Stimulated activated CD4-positive, alpha-beta T cell treated with anti-CD3 and anti-CD28 coated beads, TNF-alpha, amount 100 ng/mL, for 1 hour (primary cell): ENCODE measurements at places on chromosomes 5 and 9.

- DNase-seq, result no peak
These were observed 95.9 kb upstream of the PCSK1 start for GRCh38 chr5:96528826-96529474.

DNA sequence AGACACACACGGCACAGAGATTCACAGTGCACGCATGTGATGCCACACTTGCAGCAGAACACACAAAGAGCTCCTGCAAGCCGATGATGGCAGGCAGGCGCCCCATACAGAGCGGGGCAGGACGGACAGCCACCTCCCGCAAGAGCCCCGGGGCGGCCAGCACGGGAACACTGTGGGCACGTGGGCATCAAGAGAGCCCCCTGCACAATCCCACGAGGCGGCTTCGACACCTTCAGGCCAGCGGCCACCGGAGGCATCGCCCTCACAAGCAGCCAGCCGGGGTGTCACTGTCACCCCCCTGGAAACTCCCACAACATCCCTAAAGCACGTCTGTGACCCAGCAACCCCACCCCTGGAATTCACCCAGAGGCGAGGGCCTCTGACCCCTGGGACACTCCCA, 17.9 kb downstream of the TERT start:
- DNase-seq, result no peak

DNA sequence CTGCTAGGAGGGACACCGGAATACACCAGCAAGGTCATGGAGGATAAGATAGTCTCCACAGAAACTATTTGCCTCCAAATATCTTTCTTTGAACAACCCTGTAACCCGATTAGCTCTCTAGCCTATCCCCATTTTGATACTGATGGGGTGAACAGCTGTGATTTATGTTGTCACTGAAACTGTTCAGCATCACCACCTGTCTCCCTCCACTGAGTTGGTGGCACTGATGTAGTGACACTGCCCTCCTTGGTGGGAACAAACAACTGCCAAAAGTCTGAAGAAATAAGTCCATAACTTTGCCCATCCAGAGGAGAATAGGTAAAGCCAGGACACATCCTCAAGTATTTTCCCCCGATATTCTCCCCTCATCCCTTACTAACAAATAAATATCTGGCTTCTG, 24.3 kb upstream of the KCNV2 start:
- DNase-seq, result no peak

DNA sequence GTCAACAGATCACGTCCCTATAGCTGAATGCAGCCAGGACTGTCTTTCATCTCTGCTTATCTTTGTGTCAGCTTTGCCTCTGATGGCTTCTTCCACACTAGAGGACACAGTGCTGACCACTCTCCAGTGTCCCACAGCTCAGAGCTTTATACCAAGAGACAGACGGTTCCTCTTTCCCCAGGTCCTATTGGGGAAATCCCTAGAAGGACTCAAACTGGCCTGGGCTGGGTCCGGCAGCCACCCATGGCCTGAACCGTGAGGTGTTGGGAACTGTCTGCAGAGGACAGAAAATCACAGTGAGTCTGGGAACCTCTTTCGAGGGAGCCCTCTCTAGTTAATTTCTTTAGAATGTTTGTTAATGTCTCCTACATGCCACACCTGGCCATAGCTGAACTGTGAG, 68.3 kb upstream of the SHB start:
- no peak for DNase-seq

- DNase-seq, result no peak
These were observed 90.6 kb upstream of the ADAMTS2 start for GRCh38 chr5:179435731-179436315.

- DNase-seq, result no peak
These were observed 187.5 kb downstream of the MED10 start for GRCh38 chr5:6190838-6191237.

DNA sequence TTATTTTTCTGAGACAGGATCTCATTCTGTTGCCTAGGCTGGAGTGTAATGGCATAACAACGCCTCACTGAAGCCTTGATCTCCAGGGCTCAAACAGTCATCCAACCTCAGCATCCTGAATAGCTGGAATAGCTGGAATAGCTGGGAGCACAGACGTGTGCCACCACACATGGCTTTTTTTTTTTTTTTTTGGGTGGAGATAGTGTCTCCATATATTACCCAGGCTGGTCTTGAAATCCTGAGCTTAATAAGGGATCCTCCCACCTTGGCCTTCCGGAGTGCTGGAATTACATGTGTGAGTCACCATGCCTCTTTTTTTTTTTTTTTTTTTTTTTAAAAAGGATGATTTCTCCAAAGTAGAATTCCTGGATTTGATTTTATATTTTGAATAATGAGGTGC, 60.7 kb downstream of the NSD1 start:
- DNase-seq, result no peak

DNA sequence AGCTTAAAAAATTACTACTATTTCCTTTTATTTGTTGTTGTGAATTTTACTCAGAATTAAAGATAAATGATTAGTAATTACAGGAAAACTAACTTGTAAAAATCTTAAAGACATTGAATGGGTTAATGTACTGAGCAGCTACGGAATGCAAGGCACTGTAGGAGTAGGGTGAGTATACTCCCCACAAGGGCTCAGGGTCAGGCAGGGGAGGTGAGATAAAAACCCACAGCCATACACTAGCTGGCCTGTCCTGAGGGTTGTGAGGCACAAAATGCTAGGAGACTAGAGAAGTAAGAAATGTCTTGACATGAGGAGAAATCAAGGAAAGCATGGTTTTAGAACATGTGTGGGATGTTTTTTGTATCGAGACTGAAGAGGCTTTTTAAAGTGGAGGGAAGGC, 13.4 kb downstream of the ZBED3 start:
- DNase-seq, result no peak

- no peak for DNase-seq
These were observed 70.2 kb upstream of the STXBP1 start for GRCh38 chr9:127541865-127542264.

DNA sequence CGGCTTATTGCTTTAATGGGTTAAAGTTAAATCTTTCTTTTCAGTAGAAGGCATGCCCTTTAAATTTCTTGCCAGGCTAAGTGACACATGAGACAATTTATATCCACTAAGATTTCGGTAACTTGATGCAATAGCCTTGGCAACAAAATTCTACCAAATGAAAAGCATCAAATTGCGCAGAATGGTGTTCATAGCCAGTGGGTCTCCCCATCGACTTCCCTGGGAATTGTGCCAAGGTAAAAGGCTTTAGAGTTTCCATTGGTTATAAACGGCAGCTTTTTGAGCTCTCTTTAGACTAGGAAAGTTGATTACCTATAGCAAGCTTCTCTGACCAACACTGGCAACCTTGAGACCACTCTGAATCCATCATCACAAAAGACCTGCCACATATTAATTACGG, 358.4 kb downstream of the ARRDC3 start:
- DNase-seq, result no peak

DNA sequence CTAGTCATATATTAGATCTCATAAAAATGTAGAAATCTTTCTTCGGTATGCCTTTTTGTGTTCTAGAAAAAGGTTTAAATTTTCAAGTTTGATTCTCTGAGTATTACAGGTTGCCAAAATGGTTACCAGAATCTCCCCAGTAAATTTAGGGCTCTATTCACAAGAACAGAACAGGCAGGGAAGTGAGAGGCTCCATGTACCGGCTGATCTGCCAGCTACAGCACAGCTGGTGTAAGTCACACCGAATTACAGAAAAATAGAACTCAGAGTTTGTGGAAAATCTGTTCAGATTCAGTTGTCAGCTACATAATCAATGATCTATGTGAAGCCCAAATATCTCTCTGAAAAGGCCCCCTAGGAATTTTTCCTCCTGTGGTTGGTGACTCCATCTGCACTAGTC, 10.5 kb downstream of the FAM81B start:
- no peak for DNase-seq

DNA sequence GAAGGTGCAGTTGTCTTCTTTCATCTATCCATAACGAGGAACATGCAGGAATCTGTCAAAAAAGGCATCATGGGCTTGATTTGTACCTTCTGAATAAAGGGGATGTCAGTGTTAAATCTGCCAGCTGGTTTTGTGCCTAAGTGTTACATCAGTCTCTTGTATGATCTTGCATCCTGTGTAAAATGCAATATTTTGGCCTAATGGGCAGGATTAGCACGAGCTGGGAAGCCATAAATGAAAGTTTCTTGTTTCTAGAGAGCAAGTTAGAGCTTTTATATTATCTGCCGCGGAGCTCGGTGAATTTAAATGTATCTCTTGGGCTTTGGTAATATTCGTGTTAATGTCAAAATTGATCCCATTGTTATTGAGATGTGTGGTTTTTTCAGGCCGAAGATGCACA, 526.1 kb upstream of the WWC1 start:
- DNase-seq, result no peak

GRCh38 chr9:105127863-105128220, 116.6 kb upstream of the SLC44A1 start:
- peak; percentile 35 for DNase-seq

DNA sequence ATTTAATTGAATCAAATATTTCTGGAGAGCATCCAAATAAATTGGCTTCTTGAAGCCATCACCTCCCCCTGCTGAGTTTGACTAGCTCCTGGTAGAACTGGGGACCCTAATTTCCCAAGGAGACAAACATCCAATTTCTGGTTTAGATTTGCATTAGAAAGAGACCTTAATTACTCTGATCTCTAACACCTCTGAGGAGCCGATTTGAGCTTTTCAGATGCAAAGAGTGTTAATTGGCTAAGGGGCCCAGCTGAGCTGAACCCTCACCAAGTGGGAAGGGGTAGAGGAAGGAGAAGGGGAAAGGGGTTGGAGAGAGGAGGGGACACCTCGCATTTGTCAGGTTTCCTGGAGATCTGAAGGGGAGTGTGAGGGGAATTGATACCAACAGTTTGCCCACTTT, 145.4 kb upstream of the SHB start:
- DNase-seq, result no peak

DNA sequence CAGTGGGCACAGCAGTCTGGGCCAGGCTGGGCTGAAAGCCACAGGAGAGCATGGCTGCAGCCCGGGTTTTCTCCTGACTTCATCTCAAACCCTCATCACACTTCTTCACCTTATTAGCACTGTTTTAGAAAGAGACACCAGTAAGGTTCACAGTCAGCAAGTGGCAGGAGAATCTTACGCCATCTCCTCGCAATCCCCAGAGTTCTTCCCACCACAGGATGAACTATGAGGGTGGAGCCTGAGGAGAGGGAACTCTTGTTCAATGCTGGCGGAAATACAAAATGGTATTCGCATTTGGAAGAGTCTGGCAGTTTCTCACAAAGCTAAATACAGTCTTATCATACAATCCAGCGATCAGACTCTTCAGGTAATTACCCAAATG, 14.7 kb downstream of the BICD2 start:
- no peak for DNase-seq

- DNase-seq, result no peak
These were observed 4.8 kb downstream of the TTF1 start for GRCh38 chr9:132401824-132402223.

DNA sequence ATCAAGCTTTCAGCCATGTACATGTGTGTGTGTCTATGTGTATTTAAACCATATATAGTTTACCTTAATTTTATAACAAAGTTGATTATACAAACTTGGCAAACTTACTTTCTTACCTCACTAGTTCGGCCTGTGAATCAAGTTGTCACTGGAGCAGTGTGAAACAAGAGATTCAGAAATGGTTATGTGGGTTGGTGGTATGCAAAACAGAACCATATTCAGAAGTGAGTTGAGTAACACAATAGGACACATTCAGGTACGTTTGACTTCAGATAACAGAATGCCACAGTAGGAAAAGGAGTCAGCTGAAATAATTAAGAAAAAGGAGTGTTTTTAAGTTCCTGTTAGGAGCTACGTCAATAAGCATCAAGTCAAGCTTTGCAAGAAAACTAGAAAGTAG, 21.5 kb downstream of the XPA start:
- no peak for DNase-seq

DNA sequence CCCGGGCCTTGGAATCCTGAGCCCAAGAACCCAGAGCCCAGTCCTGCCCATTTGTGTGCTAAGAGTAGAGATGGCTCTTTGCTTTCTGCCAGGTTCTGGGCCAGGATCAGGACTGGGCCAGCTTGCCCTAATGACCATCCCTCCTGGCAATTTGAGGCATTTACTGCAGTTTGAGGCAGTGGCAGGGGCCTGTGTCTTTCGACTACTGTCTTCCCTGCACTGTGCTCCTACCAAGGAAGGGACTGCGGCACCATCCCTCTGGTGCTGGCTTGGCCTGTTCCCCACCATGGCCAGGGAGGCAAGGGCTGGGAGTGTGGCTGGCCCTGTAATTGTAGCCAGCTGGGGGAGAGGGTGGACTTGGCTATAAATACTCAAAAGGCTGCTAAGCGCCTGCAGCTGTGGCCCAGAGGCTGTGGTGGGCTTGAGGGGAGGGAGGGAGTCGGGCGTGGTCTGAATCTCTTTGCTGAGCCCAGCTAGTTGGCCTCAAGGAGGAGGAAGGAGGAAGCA, 4.6 kb downstream of the ENHO start:
- no peak for DNase-seq

GRCh38 chr5:138949988-138950387, 74.9 kb upstream of the LRRTM2 start:
- DNase-seq, result no peak

DNA sequence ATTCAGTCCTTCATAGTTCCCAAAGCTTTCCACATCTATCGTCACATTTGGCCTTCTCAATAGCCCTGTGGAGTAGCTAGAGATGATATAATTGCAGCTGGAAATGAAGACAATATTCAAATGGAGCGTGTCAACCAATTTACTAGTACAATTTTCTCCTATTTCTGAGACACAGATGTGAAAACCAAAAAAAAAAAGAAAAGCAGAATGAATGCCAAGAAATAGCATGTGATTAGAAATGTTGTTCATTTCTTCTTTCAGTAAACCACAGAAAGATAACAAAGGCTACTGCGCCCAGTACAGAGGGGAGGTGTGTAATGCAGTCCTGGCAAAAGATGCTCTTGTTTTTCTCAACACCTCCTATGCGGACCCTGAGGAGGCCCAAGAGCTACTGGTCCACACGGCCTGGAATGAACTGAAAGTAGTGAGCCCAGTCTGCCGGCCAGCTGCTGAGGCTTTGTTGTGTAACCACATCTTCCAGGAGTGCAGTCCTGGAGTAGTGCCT, 99.0 kb downstream of the MUSK start:
- DNase-seq, result no peak

DNA sequence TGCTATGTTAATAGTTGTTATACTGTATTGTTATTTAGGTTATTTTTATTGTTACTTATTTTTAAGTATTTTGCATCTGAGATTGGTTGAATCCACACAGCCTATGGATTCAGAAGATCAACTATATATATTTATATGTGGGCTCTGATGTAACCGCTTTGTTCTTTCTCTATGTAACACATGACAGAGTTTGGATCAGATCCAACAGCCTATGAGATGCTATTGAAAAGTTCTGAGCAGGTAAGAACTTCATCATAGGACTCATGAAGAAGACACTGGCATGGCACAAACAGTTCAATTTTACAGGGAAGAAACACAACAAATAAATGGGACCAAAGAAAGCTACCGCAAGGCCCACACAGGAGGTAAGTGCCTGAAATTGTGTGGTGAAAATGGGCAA, 93.4 kb downstream of the GNAQ start:
- no peak for DNase-seq

DNA sequence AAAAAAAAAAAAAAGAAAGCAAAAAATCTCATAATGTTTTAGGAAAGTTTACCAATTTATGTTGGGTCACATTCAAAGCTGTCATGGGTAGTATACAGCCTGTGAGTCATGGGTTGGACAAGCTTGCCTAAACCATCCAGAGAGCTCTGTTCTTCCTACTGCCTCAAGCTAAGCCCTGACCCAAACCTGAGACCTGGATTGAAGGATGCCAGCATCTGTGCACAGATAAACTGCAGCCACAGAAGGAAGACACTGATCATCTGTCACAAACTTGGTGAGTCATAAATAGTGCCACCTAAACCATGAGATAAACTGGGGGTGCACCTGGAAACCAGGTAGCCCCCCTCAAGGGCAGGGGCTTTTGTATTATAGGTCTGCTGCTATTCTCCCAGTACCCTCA, 31.0 kb downstream of the CSF2 start:
- no peak for DNase-seq
